Karpas-422 (cell line): ENCODE measurements at places on chromosomes 5 and 9.
A peak's percentile ranks its signal among the peaks of the same experiment; 100 is the strongest.

DNA sequence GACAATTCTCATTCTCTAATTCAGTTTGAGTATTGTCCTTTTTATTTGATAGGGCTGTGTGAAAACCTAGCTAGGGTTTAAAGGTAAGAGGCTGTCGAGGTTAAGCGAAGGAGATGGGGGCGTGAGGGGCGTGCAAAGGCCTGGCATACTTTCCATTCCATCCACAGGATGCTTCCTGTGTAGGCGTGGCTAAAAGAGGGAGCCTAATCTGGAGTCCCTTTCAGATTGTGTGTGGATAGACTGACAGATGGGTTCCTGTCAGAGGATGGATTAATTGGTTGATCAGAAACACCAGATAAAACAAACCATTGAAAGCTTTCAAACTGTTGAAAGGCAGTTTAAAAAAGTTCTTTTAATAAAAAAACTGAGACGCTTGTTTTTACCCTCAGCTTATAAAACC, 1.1 kb upstream of the ELL2 start:
- DNase-seq = no peak

GRCh38 chr5:146130440-146131045, 25.2 kb upstream of the PLAC8L1 start:
- DNase-seq = peak; percentile 68

DNA sequence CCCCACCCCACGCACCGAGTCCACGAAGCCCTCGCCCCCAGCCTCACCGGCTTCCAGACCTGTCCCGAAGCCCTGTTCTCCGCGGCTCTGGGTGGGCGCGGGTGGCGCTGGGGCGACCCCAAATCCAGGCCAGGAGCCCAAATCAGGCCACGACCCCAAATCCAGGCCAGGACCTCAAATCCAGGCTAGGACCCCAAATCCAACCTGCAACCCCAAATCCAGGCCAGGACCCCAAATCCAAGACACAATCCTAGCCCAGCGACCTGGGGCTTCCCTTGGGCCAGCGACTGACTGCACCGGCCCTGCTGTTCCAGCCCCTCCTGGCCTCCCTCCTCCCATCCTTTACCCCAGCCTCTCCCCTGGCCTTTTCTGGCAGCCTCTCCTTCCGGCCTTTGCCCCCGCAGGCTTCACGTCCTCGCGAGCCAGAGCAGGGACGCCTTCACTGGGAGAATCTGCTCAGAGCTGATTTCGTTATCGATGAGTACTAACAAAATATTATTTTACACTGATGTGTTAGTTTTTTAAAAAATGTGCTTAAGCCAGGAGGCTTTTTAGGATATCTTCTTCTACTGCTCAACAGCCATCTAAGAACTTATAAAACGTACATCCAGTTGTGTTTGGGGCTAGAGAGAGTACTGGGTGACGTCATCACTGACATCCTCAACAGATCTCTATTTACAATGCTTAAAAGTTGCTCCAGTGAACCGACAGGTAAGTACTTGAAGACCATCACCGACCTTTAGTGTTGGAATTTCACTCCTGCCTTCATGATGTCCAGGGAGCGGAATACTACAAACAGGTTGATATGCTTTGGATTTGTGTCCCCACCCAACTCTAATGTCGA, 34.7 kb downstream of the TRIP13 start:
- DNase-seq = no peak

- DNase-seq = no peak
Measured at GRCh38 chr5:1406681-1407640, 38.3 kb downstream of the SLC6A3 start.

DNA sequence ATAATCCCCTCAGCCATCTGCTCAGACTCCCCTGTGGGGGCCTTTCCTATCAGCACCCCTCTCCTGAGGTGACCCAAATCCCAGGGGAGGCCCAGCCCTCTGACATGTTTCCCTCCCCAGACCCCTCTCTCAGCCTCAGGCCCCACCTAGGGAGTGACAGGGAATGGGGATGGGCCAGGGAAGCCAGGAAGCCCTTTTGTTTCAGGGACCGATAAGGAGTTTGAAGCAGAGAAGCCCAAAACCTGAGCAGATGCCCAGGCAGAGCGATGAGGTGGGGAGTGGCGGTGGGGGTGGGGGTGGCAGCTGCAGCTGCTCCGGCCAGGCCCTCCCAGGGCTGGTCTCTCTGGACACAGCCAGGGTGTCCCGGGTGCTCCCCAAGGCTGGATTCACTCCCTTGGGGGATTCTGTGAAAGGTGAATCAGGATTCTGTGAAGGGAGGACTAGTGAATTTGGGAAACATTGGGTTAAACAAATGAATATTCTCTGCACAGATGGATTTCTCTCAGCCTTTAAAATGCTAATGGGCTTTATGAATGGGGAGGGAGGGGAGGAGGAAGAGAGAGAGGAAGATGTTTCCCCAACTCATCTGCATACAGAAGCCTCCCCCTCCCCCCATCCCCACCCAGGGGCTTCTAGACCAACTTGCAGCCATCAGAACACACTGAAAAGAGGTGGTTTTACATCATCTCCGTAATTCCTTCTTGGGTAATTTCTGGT, 17.4 kb downstream of the AKNA start:
- DNase-seq = no peak

DNA sequence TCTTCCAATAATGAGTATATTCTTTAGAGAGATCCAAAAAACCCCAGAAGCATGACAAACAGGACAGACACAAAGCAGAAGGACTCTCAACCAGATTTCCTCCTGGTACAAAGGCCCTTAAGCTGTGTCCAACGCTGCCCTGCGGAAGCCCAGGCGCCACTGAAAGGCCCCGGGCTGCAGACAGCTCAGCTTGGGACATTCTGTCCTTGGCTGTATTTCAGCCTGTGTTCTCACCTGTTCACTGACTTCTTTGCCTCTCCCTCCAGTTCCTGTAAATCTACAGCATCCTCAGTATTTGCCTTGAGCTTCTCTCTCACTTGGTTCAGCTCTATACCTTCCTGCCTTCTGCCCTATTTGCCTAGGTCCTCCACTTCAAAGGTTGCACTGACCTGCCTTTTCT, 96.5 kb downstream of the SH3TC2 start:
- no peak for DNase-seq

DNA sequence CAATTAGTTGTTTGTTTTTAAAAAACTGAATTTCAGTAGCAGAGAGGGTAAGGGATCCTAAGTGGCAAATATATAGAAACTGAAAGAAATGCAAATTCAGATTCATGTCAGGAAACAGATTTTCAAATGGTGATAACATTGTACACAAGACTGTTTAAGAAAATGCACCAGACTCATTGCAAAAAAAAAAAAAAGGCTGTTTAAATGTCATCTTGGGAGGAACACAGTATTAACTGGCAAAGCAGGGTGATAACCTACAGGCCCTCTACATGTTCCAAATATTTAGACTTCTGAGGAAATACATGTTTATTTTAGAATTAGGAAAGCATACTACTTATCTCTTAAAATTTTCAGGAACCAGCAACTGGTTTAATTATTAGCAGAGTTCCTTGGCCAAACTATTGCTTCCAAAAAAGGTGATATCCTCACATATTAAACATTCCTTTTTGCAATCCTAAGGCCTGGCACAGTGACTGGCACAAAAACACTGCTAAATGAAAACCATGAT, 114.5 kb downstream of the TSSK1B start:
- no peak for DNase-seq

GRCh38 chr5:116699332-116699731, 124.7 kb upstream of the SEMA6A start:
- no peak for DNase-seq

DNA sequence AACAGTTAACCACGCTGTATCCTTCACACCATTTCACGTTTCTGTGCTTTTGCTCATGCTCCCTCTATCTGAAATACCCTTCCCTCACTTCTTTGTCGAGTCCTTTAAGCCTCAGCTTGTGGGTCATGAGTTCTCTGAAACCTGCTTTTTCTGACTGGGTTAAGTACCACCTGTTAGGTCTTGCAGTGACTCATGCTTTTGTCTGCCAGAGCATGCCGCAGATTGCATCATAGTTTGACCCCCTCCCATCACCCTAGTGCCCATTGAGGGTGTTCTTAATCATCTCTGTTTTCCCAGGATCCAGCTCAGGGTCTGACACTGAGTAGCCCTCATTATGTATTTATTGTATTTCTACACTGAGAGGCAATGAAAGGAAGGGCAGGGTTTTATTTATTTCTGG, 190.2 kb downstream of the ASTN2 start:
- DNase-seq = no peak

- DNase-seq = no peak
Measured at GRCh38 chr9:132776268-132776667, 101.8 kb downstream of the AK8 start.

GRCh38 chr5:58854441-58854840, 271.6 kb downstream of the RAB3C start:
- DNase-seq = no peak

DNA sequence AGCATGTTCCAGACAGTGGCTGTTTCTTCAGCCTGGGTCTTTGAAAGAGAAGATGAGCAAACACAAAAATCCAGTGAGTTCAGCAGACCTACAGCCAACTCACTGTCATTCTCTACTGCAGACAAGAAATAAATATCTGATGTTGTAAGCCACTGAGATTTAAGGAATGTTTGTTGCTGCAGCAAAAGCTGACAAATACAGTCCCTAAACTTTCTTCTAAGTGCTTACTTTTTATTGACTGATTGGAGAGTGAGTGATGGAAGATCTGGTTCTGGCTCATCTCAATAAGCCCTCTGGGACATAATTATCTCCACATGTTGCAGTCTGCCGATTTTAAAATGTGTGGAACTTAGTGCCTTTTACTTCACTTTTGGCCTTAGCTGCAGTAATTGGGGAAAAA, 69.9 kb upstream of the LMNB1 start:
- DNase-seq = no peak

- DNase-seq = no peak
Measured at GRCh38 chr9:136046554-136046920, 48.6 kb downstream of the NACC2 start.

GRCh38 chr5:82334085-82334692, 56.0 kb upstream of the RPS23 start:
- no peak for DNase-seq

DNA sequence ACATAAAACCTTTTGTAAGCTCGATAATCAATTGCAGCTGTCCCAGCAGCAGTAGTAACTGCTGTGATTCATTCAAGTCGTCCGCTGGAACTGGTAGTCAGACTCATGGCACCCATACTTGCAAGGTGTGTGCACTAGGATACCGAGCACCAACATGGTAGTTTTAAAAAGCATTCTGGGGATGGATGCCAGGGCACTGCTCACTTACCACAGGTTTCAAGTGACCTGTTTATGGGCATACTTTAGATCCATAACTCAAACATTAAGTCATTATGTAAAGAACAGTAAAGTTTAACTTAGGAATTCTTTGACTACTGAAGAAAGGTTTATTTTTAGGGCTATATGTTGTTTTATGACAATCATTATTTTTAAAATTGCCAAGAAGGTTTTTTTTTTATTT, 2277.6 kb downstream of the MAT2B start:
- no peak for DNase-seq

DNA sequence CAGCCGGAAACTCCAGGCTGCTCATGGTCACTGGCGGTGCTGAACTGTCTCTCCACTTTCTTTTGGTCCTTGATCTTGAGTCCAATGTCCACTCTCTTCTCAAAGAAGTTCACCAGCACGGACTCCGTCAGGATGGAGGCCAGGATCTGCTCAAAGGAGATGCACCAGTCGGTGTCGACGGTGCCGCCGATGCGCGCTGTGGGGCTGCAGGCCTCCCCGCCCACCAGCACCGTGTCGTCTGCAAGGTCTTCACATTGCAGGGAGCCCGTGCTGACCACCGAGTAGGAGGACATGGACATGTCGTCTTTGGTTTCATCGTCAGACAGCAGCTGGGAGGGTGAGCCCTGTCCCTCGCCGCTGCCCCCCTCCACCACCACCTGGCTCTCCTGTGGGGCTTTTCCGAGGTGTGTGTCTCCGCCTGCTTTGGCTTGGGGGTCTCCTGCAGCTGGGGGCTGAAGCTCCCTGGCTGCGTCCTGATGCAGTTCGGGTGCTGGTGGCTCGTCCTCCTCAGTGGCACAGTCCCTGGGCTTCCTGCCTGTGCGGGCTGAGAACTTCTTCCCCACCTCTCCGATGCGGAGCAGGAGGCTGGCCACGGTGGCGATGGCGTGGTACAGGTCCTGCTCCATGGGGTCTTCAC, 5.0 kb upstream of the MRNIP start:
- no peak for DNase-seq

- no peak for DNase-seq
Measured at GRCh38 chr9:123642291-123643278, 286.6 kb downstream of the CRB2 start.

GRCh38 chr5:144169904-144170275, 569 bp downstream of the YIPF5 start:
- no peak for DNase-seq

DNA sequence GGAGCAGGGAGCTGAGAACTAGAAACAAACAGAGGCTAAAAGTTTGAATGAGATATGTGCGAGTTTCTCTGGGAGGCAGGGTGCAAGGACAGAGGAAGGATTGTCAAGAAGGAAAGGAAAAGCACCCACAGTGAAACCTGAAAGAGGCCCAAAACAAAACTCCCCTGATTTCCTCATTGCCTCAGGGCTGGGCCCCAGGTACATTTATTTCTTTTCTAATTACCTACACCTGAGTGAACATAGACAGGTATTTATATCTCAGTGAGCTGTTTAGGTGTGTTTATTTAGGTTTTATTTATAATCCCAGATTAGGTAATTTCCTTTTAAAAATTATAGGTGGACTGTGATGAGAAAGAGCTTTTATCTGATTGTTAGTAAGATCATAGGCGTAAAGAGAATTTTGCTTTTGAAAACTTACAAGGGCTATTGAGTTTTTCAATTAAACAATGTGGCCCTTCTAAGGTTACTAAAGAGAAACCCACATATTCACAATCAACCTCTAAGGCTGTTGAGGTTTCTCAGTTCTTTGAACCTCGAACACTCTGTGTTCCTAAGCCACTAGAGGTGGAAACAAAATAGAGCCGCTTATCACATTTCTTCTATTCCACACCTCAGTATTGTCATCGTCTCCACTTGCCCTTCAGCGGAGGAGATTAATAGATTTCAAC, 344.8 kb downstream of the ZNF608 start:
- no peak for DNase-seq

GRCh38 chr9:72480921-72481320, 40.5 kb upstream of the TMC1 start:
- DNase-seq = no peak

GRCh38 chr9:94829380-94830070, 103.0 kb downstream of the AOPEP start:
- DNase-seq = no peak

GRCh38 chr5:94788527-94788926, 170.1 kb downstream of the SLF1 start:
- no peak for DNase-seq

- DNase-seq = no peak
Measured at GRCh38 chr9:107351382-107352045, 68.4 kb downstream of the RAD23B start.

- DNase-seq = no peak
Measured at GRCh38 chr5:140554454-140554853, 2.8 kb downstream of the SRA1 start.

DNA sequence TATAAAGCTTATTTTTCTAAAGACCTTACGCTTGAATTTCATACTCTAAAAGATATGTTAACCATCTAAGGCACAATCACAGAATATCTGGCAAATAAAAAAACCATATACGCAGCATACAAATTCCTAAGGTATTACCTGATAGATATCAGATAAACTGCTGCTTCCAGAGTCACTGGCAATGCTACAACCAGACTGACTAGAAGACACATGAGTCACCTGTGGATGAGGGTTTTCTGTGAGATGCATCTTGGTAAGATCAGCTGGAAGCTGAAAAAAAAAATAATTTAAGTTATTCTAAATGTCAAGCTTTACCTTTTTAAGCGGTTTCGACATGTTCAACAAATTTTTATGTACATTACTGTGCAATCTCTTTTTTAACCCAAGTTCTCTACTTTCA, 113.8 kb downstream of the RAPGEF6 start:
- DNase-seq = no peak

- no peak for DNase-seq
Measured at GRCh38 chr5:77928776-77929300, 152.7 kb upstream of the TBCA start.
